Inflammatory macrophage treated with lipopolysaccharide for 4 hours (primary cell): ENCODE measurements at places on chromosomes 1 and 21.

- no peak for DNase-seq
These were observed 61.6 kb upstream of the RUNX3 start for GRCh38 chr1:24991697-24992096.

DNA sequence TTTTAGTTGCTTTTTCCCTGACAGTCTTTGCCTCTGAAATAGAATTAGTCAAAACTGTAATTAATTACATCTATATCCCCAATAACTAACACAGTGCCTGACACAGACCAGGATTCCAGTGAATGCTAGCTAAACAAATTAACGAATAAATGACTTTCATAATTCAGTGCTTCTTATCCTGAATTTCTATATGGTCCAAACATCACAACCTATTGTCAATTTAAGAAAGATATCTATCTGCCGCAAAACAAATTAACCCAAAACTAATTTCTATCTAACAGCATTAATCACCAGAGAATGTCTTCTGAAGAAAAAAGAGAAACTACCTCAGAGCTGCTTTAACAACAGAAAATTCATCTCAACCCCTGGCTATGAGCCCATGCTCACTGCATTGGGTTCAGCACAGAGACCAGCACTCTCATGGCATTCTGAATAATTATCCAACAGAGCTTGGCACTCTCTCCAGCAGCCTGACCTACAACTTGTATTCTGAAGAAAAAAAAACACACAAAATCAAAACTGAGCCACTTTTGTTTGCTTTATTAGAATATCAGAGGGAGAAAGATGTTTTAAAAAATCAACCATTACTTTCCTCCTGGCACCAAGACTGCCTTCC is 547.3 kb upstream of the BEND5 start:
- DNase-seq, result no peak

DNA sequence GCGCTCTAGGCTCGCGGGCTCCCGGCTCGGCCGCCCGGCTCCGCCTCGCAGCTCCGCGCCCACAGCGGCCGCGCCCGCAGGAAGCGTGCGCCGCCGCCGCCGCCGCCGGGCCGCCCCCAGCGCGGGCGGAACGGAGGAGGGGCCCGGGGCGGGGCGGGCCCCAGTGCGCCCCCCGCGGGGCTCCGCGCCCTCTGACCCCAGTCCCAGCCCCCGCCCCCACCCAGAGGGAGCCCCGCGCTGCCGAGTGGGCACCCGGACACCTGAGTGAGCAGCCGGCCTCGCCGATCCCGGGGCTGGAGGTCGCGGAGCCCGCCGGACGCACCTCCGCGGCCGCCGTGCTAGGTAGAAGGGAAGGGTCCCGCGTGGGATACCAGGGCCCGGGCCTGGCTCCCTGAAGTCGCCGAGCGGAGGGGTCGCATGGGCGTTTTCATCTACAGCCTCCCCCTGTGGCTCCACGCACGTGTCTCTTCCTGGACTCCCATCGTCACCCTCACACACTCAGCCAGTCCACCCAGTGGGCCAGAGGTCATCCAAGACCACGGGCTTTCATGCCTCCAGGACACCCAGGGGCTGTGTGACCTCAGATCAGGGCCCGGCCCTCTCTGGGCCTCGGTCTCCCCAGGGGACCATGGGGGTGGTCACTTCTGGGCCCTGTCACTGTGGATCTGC is at the start of gene SDC3:
TSS of gene SDC3 (minus strand) at position 63 of the 669 bp plus-strand sequence. CDS start 172 bp downstream, outside the sequence.
- no peak for DNase-seq

DNA sequence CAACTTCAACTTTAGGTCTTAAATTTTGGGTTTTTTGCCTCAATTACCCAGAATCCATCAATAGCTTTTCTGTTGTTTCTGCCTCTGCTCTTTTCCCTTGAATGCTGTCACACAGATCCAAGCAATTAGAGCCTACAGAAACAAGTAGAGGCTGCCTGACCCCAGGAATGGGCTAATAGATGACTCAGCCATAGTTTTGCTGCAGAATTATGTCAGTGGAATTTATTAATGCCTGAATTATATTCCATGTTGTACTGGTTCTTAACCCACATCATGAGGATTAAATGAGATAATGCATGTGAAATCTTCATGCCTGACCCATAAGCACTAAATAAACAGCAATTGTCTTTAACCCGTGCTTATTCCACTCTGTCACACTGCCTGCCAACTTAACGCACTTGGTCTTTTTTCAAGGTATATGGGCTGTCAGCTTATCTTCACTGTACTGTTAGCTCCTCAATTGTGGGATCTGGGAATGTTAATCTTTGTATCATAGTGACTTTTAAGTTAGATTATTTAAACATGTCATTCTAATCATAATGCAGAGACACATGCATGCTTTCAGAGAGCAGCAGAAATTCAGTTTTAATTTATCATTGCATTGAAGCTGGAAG is 213.3 kb downstream of the ROR1 start:
- no peak for DNase-seq

GRCh38 chr1:112533029-112533428 is 24.3 kb downstream of the WNT2B start:
- DNase-seq, result no peak
